Amniotic epithelial cell (primary cell): ENCODE measurements at places on chromosomes 2 and 18.

- no peak for DNase-seq
Measured at GRCh38 chr2:104755026-104755878, 98.7 kb upstream of the POU3F3 start.

DNA sequence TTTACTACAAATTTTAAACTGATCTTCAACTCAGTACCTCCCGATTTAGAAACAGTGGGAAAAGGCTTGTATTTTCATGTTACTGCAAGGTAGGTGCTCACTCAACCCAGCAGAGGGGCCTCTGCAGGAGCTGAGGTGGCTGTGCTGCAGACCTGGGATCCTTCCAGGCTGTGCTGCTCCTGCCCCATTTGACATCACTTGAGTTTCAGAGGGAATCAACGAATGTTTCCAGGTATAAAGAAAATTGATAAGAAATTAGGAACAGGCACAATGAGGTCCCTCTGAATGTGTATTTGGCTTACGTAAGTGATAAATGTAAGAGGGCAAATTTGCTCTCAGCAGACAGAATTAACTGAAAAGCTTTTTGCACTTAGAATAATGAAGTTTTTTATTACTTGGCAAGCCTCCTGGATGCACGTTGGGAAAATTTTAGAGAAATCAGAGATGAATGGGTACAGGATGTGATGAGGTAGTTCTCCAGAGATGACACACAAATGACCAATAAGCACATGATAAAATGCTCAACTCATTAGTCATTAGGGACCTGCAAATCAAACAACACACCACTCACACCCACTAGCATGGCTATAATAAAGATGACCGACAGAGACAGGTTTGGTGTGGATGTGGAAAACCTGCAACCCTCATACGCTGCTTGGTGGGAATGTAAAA, 114.0 kb downstream of the NOL10 start:
- DNase-seq: peak; percentile 81

DNA sequence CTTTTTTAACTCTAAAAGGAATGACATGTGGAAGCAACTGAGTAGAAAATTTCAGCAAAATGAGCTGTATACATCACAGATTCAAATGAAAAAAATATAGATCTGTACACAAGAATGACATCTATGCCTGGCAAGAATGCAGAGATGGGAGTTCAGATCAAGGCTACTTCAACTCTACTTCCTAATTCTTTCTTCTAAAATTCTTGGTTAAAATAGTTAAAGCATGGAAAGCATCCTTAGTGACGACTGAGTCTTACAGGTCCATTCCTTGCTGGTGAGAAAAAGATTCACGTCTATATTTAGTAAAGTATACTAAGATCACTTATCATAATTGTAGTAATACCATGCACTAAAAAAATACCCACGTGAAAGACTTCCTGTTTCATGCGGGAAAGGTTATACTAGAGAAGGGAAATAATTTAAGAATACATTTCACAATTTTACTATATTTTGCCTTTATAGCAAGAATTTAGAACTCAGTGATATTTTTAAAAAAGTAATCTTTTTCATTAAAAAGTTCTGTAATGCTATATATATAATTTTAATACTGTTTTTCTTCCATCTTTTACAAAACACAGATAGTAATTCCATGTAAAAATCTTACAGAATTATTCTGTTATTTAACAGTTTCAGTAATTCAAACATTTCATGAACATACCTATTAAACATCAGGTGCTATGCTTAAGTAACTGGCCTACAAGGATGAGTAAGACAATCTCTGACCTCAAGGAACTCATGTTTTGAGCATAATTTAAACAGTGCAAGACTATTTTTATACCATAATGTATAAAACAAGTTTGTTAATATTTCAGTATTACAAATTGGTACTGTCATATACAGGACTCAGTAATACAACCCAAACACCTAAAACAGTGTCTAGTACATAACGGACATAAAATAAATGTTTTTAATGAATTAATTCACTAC, 159.6 kb downstream of the BAZ2B start:
- DNase-seq: no peak

- peak; percentile 37 for DNase-seq
Measured at GRCh38 chr2:215465256-215465655, 29.4 kb upstream of the FN1 start.

DNA sequence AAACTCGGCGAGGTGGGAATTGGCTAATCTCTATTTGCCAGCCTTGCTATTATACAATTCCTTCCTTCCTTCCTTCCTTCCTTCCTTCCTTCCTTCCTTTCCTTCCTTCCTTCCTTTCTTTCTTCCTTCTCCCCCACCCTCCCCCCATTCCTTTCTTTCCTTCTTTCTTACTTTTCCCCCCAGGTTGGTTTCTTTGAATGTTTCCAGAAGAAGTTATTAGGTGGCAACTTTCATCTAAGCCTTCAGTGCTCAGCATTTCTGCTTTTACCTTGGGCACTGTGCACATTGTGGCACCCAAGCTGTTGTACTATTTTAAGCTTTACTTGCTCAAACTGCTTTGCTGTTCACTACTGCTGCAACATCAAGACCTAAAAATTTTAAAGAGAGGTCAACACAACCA, 17.2 kb upstream of the CSRNP3 start:
- no peak for DNase-seq

DNA sequence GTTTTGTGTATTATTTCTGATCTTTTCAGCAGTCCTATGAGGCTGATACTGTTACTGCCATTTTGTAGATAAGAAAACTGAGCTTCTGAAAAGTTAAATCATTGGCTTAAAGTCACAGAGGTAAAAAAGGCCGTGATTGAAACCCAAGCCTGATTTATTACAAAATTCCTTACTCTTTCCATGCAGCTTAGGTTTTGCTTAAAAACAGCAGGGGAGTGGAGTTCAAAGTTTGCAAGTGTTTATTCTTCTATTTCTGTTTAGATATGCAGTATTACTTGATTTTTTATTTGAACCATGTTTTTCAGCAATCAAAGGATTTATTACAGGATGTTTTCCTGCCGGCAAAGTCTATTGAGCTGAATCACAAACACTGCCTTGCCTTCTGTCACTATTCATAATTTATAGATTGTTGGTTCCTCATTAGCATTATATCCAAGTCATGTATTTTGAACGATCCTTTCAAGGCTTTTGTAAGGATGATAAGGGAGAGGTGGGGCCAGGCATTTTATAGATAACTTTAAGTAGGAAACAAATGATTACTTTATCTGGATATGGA, 31.9 kb upstream of the MSTN start:
- DNase-seq: peak; percentile 48

- peak; percentile 1 for DNase-seq
Measured at GRCh38 chr2:220857368-220857767, 714.7 kb downstream of the EPHA4 start.

- no peak for DNase-seq
Measured at GRCh38 chr2:235630718-235631296, 137.0 kb downstream of the AGAP1 start.
